ENCODE measurements at places on chromosomes 16 and 17.
A peak's percentile ranks its signal among the peaks of the same experiment; 100 is the strongest.

DNA sequence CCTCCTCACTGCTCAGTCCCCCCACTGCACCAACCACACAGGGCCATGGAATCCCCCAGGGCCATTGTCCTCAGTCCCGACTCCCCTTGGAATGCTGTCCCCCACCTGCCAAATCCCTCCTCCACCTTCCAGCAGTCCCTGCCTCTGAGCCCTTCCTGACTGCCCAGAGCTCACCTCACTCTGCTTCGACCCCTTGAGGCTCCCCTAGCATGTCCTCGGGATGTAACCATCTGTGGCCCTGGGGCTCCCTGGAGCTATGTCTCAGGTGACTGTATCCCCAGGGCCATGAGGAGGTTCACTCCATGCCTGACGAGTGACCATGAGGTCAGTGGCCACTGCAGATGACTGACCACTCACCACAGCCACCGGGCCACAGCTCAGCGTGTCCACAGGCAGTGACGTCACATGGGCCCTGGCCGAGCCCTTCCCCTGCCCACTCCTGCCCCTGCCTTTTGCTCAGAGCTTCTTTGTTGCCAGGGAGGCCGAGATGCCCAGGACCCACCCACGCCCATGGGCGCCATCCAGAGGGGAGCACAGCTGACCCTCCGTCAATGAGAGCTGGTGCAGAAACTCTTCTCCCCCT lies 7.7 kb upstream of the PIEZO1 start:
- DNase-seq = no peak

- no peak for DNase-seq
Measured at GRCh38 chr17:13671771-13672170, 70.0 kb upstream of the HS3ST3A1 start.

- peak; percentile 33 for DNase-seq
Measured at GRCh38 chr17:4858882-4859260, 25.7 kb downstream of the MINK1 start.

GRCh38 chr16:68991075-68991474 lies 114.4 kb upstream of the HAS3 start:
- DNase-seq = no peak

DNA sequence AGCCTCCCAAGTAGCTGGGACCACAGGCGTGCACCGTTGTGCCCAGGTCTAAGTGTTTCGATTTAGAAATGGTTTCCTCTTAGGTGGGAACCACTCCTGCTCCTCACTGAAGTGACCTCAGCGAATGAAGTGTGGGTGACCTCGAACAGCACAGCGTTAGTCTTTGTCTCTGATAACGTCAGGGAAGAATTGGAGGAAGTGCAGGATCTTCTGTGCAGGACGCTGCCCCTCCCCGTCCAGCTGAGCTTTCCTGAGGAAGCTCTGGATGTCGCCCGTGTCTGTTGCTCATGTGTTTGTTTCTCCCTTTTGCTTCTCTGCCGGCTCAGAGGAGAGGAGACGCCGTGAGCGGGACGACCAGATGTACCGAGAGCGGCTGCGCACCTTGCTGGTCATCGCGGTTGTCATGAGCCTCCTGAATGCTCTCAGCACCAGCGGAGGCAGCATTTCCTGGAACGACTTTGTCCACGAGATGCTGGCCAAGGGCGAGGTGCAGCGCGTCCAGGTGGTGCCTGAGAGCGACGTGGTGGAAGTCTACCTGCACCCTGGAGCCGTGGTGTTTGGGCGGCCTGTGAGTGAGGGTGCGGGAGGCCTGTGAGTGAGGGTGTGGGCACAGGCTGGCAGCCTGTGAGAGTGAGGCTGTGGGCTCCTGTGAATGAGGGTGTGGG lies 15.6 kb downstream of the SPG7 start:
- no peak for DNase-seq

- no peak for DNase-seq
Measured at GRCh38 chr16:50276801-50277555, 10.6 kb downstream of the ADCY7 start.

DNA sequence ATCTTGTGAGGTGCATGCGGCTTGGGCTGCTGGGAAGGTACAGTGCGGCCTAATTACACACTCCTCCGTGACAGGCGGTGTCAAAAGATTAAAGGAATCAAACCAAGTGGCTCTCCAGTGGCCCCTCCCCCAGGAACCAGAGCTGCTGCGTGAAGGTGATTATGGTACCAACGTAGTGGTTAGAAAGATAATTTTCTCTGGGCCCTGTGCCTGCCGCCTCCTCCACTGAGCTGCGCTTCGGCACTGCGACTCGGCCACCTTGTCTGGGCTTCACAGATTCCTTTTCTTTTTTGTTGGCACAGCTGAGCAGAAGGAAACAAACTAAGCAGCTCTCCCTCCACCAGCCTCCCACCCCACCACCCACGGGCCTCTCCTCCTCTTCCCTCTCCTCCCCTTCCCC lies 113.2 kb upstream of the SDK2 start:
- no peak for DNase-seq

GRCh38 chr17:82930043-82930923 lies 90.5 kb upstream of the ZNF750 start:
- DNase-seq = no peak

GRCh38 chr17:79836510-79836971 lies 2.7 kb downstream of the CBX4 start:
- DNase-seq = no peak

DNA sequence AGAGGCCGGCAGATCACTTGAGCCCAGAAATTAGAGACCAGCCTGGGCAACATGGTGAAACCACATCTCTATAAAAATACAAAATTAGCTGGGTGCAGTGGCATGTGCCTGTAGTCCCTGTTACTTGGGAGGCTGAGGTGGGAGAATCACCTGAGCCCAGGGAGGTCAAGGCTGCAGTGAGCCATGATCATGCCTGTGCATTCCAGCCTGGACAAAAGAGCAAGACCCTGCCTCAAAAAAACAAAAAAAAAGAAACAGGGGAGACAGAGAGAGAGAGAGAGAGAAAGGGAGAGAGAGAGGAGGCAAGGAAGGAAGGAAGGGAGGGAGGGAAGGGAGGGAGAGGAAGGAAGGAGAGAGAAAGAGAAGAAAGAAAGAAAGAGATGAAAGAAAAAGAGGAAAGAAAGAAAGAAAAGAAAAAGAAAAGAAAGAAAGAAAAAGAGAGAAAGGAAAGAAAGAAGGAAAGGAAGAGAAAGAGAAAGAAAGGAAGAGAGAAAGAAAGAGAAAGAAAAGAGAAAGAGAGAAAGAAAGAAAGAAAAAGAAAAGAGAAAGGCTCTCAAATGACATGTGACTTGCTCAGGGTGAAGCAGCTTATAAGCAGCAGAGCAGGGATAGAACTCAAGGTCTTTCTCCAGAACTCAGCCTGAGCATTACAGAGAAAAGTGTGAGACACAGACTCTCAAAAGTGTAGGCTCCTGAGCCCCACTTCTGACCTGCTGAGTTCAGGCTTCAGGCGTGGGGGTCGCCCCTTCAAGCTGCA lies 15.5 kb downstream of the CX3CL1 start:
- no peak for DNase-seq

DNA sequence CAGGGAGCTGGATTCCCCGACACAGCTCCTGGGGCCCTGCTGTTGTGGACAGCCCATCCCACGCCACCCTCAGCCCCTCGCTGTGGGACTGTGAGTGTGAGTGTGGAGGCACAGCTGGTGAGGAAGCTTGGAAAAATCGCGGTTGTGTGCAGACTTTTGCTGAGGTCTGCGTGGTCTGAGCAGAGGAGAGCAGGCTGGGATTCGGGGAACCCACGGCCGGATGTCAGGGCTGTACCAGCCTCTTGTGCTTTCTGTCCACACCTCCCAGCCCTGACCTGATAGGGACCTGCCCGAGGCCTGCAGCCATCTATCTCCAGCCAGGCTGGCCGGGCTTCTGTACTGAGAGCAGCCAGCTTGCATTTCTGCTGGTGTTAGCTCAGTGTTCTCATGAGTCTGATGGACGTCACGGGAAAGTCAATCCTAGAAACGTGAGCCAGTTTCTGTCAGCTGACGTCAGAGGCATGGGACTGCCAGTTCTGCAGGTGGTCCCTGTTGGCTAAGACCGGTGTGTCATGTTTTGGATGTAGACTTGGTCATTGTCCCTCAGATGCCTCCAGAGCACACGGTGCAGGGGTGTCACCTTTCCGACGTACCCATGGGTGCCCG lies 72.8 kb upstream of the ZNF750 start:
- DNase-seq = no peak

- no peak for DNase-seq
Measured at GRCh38 chr16:30184891-30185682, 1.7 kb downstream of the CORO1A start.

DNA sequence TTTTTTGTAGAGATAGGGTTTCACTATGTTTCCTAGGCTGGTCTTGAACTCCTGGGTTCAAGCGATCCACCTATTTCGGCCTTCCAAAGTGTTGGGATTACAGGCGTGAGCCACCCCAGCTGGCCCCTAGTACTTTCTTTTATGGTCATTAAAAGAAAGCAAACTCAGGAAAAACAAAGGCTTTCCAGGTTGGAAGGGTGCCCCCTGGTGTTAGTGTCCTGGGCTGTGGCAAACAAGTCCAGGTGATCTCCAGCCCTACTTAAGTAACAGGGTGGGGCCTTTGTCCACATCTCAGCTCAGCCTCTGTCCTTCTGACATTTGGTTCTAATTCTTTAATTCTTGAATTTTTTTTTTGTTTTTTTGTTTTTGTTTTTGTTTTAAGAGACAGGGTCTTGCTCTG lies 6.9 kb downstream of the IGFBP4 start:
- peak; percentile 46 for DNase-seq

- no peak for DNase-seq
Measured at GRCh38 chr16:21175397-21175796, 16.9 kb downstream of the LDAF1 start.

- no peak for DNase-seq
Measured at GRCh38 chr17:46192189-46192438, 1.1 kb downstream of the KANSL1 start.

GRCh38 chr16:87047221-87048037 lies 269.8 kb downstream of the C16orf95 start:
- no peak for DNase-seq

DNA sequence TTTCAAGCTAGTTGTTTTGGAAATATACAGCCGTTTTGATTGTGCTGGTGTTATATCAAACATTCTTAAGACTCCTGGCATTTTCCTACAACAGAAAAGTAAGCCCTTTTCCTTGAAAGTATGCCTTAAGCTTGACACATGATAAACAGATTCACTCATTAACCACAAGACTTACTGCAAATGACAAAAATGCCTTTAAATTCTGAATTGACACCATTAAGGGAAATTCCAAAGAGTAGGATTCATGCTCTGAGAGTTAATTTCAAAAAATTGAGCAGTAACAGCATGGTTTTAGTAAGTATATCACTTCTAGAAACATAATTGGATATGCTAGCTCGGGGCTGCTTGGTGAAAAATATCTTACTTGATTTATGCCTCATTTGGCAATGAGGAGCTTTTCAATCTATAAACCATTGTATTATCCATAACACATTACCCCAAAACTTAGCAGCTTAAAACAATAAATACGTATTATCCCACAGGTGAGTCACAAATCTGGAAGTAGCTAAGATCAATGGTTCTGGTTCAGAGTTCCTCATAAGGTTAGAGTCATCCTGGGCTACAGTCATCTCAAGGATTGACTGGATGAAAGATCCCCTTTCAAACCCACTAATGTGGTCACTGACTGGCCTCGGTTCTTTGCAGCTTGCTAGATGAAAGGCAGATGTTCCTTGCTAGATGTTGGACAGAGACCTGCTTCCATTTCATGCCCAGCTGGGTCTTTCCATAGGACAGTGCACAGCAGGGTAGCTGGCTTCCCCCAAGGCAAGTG lies 8.2 kb upstream of the PHAF1 start:
- no peak for DNase-seq

DNA sequence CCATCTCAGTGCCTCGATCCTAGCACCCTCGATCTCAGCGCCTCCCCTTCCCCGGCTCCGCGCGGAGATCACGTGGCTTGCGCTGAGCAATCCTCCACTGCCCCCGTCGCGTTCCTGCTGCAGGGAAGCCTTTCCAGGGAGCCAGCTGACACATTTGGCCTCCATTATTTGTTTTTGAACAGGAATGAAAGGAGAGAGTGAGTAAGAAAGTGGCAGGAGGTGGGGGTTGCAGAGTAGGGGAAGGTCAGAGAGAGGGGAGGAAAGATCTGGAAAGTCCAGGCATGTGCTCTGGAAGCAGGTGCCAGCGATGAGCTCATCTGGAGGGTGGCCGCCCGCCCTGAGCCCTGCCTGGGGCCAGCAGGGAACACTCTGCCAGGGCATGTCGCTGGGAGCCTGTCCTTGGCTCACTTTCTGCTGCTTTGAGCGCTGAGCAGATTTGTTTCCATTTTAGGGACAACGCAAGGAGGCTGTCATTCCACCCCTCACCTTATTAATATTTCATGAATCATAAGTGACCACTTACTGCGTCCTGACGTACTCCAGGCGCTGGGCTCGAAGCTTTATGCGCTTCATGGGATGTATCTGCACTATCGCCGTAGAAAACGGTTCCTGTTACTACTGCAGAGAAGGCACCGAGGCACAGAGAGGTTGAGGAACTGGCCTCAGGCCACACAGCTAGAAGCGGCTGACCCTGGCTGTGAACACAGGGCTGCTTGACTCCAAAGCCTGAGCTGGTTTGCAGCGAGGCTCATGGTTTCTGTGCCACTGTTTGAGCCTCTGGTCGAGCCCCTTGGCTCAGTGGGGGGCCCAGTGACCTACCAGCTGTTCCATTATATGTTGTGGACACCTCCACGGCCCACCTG lies 283.1 kb downstream of the SEC14L1 start:
- DNase-seq = no peak

- DNase-seq = peak; percentile 58
Measured at GRCh38 chr17:6471531-6472465, 27.5 kb downstream of the PIMREG start.

- no peak for DNase-seq
Measured at GRCh38 chr16:80060470-80060869, 459.9 kb upstream of the MAF start.

DNA sequence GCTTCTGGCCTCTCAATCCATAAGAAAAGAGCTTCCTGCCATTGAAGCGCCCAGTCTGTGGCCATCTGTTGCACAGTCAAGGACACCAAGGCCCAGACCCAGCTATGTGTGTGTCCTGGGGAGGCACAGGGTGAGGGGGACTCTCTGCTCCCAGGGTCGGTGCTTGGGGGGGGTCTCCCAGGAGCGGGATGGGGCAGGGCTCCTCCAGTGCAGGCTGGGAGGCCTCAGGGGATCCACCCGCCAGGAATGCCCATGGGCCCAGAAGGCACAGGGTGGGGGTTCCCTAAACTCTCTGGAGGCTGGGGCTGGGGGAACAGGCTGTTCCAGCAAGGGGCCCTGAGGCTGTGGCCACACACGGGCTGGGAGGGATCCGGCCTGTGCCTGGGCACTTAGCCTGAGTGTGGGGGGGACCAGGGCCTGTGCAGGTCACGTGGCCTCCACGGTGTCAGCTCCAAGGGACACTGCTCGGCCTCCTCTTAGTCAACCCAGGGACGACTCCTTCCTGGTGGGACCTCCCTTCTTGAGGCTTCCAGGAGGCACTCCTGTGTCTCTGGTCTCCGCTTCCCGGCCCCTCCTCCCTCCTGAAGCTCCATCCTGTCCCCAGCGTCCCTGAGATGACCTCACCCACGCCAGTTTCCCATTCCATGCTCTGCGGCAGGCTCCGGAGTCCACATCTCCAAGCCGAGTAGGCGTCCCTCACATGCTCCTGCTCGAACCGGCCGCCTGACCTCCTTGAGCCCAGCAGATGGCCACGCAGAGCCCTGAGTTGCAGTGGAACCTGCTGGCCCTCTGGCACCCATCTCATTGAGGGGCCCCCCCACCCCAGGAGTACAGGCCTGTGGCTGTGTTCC lies 23.1 kb upstream of the BAHCC1 start:
- DNase-seq = no peak
